ENCODE measurements at places on chromosomes 7 and 10. TPM values are rescaled to one million over a fixed set of nuclear protein-coding genes. Genes with fewer than 3 reads are reported as not detected.

CACNB2 gene
- 11.6 TPM for total RNA-seq

PON3 gene
- under 0.01 TPM for total RNA-seq

DNA sequence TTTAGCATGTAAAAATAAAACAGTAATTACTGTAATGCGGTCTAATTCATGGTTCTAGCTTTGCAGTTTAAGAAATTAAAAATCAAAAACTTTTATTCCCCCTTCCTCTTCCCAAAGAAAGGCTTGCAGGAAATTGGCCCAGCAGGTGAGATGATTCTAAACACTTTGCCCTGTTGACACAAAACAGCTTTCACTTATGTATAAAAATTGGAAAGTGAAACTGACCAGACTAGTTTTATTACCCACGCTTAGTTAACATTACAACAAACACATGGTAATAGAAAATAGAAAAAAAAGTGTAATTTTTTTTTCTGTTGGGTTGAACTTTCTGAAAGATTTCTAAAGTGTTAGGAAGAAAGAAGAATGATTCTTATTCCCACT is 1.2 kb upstream of the CCDC6 start:
- DNase-seq, result no peak

GRCh38 chr10:45008524-45009161 is 7.9 kb downstream of the ZNF22 start:
- DNase-seq, result peak; percentile 24

- no peak for DNase-seq
Observed at GRCh38 chr7:3246127-3246526, 54.9 kb upstream of the SDK1 start.

DNA sequence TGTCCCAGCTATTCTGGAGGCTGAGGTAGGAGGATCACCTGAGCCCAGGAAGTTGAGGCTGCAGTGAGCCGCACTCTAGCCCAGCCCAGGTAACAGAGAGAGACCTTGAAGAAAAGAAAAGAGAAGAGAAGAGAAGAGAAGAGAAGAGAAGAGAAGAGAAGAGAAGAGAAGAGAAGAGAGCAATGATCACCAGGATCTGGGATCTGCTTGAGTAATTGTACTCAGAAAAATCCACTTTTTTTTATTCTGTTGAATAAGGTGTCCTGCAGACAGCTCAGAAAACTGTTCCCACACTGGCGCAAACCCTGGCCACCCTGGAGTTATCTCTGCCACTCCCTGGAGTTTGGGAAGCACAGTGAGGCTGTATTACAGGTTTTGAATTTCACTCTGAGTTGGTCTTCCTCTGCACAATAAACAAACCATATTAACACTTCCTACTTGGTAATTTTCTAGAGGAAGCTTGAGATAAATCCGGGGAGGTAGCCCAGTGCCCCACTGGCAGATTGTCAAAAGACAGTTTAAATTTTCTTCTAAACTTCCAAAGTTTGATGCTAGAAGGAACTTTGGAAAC is 9.6 kb upstream of the OAT start:
- DNase-seq, result no peak

DNA sequence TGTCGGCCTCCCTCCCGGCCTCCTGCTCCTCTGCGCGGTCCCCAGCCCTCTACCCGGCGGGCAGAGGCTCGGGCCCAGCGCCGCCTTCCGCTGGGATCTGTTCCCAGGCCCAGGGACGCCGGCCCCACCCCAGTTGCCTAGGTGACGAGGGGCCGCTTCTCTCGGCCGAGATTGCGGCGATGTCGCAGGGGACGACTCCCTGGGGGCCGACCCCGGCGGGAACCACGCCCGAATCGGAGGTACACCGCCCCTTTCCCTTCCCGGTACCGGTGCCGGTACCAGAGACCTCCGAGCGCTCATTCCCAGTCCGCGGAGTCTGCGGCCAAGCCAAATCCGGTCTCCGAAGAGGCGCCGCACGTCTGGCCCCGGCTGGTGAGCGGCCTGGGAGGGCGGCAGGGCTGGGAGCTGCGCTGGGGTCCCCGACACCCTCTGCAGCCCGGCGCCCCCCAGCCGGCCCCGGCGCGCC is at the start of gene CABCOCO1:
CABCOCO1 (plus strand) TSS at position 136 of the 466 bp plus-strand sequence; CDS start at position 180, 44 bp downstream.
- DNase-seq, result no peak

DNA sequence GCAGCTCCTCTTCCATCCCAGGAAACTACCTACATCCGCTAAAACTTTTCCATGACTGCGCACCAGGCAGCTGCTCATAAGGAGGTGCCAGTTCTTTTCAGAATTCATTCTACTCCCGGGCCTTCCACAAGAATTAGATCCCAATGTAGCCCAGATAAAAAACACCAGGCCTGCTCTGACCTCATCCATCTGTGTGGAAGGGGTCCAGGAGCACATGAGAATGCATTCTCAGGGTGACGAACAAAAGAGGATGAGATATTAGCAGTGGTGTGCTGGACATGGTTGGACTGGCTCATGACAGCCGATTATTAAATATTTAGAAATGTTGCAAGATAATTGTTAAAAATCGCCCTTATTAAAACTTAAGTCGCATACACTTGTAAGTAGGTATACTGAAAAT is 43.2 kb upstream of the STEAP1B start:
- DNase-seq, result no peak

- DNase-seq, result no peak
Observed at GRCh38 chr10:86671985-86672710, 3.8 kb downstream of the LDB3 start.

GRCh38 chr7:80832006-80832405 is 86.8 kb downstream of the SEMA3C start:
- DNase-seq, result no peak

DNA sequence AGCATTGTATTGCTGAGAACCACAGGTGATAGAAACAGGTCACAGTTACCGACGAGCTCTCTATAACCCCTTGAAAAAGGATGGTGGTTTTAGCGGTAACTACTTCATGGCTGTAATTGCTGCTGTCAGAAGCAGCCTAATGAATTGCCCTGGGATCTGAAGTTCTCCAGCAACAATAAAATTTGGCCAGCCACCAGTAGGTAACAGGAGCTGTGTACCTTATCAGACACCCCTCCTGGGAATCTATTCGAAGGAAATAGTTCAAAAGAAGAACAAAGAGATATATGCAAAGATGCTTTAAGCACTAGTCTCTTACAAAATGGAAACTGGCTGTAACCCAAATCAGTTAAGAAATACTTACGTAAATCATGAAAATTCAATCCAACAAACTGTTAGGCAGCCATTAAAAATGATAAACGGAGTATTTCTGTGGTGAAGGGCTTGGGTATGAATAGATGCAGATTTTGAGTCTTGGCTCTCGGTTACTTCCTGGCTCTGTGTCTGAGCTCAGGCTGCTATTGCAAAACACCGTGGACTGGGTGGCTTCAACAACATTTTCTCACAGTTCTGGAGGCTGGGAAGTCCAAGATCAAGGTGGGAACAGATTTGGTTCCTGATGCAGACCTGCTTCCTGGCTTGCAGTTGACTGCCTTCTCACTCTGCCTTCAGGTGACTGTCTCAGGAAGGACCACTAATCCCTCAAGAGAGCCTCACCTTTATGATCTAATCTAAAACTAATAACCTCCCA is 1.6 kb downstream of the MSRB2 start:
- DNase-seq, result no peak

ANKRD26 gene
- 2.4 TPM for total RNA-seq

- DNase-seq, result no peak
Observed at GRCh38 chr10:72503241-72503640, 122.6 kb downstream of the MICU1 start.

- DNase-seq, result peak; percentile 53
Observed at GRCh38 chr7:2873686-2874551, 29.8 kb upstream of the GNA12 start.

VWDE gene
- 7.5 TPM for total RNA-seq

CHST3 gene
- under 0.01 TPM for total RNA-seq

SEMA4G gene
- 0.54 TPM for total RNA-seq

GRCh38 chr7:43398831-43399230 is 184.1 kb upstream of the STK17A start:
- DNase-seq, result no peak

- DNase-seq, result no peak
Observed at GRCh38 chr10:80612261-80612660, 74.6 kb downstream of the SH2D4B start.

DNA sequence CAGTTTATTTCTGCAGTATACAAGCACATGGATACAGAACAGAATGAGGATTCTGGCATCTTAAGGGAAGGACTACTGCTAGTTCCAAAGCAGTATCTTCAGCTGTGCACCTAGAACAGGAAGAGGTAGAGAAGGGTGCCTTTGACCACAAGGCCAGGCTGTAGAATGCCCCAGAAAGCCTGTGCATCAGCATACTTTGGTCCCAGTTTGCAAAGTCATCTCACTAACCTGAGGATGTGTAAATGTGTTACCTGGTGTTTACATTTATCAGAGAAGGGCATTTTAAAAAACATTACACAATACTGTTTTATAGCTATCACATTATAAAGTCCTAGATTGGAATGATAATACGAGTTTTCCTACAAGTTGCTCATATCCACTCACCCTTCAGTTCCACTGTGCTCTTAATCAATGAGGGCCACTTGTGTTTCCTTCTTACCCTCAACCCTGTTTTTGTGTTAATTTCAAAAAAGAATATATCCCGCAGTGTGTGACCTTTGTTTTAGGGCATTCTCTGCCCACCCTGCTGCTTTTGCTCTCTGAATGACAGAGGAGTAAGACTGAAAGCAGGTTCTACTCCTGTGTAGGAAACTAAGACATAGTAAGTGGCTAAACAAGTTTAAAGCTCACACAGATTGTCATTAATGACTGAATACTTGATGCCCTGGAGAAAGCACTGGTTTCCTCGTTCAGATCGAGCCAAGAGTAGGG is 3.4 kb downstream of the SLC35G1 start:
- no peak for DNase-seq

- DNase-seq, result no peak
Observed at GRCh38 chr10:131616040-131616439, 284.8 kb upstream of the PPP2R2D start.

GRCh38 chr10:1425879-1426278 is 311.4 kb downstream of the ADARB2 start:
- DNase-seq, result no peak

DNA sequence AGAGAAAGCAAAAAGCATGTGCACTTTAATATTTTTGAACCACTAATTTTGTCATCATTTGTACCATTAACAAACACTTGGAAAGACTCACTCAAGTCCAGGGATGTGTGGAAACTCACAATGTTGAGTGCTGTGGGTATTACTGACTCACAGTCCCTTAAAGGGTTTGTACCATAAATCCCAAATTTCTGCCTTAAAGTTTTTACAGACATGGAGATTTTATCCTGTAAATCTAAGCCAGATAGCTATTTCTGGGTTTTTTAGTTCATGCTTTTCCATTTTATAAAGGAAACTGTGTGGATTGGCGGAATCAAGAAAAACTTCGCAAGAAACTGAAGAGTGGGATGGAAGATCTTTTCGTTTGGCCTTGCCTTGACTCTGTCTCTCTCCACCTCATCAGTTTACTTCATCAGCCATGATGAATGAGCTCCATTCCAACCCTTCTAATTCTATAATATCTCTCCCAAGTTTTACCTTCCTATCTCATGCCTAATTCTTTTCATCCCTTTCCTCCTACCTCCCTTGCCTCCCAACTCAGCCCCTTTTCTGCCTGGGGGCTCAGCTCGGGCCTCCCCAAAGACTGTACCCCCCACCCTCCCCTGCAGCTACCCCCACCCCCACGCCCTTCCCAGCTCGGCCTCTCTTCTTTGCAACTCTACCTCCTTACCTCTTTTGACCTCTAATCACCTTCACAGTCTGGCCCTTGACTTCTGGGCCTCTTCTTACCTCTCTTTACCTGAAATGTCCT is 218.5 kb upstream of the MKLN1 start:
- no peak for DNase-seq

- no peak for DNase-seq
Observed at GRCh38 chr7:1454542-1454941, 4.7 kb downstream of the MICALL2 start.

GRCh38 chr10:52048051-52048450 is 266.0 kb upstream of the DKK1 start:
- DNase-seq, result no peak

CALCR gene
- total RNA-seq, result not detected

GRCh38 chr7:22348379-22348778 is 8.6 kb downstream of the RAPGEF5 start:
- DNase-seq, result no peak

GRCh38 chr10:77836299-77836820 is 90.2 kb downstream of the DLG5 start:
- peak; percentile 41 for DNase-seq

- peak; percentile 4 for DNase-seq
Observed at GRCh38 chr7:91636129-91636724, 244.3 kb downstream of the MTERF1 start.

DNA sequence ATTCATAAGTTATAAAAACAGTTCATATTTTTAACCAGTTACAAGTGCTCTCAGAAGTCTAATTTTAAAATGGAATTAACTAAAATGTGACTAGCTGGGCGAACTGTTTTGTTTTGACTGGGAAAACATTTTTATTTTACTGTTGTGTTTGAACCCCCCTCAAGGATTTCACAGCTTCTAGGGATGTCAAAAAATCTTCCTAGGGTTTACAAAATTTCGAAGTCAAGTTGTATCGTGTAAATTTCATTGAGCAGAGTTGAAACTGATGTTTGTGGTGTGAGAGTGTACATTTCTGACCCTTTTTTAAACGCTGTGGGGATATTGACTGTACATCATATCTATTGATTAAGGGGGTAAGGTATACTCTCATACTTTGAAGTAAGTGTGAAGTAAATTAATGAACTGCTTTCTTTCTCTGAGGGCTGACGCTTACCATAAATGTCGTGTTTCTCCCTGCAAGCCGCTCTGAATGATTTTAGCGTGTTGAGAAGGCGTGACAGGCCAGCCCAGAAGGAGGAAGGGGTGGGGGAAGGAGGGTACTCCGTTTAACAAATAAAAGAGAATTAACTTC is 1.8 kb upstream of the SP8 start:
- DNase-seq, result no peak

SPDYE2B gene
- not detected for total RNA-seq

- DNase-seq, result no peak
Observed at GRCh38 chr7:721619-722248, 4.8 kb upstream of the DNAAF5 start.

DNA sequence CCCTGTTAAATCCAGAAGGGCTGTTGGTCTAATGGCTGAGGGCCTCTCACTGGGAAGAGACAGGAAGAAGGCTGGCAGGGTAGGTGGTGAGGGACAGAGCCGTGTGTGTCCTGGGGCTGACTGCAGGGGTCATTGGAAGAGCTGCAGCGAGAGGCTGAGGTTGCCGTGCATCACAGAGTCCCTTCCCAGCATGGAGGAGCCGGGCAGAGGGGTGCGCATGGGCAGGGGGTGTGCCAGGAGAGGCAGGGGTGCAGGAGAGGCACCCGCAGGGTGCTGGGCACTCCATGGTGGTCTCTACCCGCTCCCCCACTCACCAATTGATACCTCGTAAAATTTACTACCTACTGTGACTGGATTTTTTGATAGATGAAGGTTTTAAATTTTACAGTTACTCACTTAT is 124.3 kb downstream of the ACTR3B start:
- DNase-seq, result no peak

DNA sequence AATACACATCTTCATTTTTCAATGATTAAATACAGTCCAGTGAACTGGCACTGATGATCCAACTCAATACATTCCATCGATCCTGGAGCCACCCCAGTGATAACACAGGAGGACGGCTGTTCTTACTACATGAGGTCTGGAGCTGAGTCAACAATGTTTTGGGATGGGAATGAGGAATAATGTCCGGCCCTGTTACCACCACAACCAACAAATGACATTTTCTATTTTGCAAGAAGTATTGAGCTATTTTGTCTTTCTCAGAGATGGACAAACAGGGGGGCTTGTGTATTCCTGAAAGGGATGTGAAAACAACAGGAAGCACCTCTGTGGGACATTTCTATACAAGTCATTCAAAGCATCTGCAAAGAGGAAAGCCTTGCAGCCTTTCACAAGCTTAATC is 249.2 kb downstream of the PARD3 start:
- DNase-seq, result no peak

- DNase-seq, result no peak
Observed at GRCh38 chr7:70739646-70740210, 392.2 kb upstream of the GALNT17 start.

Measured in hematopoietic multipotent progenitor cell (in vitro differentiated cells).